Activated naive CD8-positive, alpha-beta T cell treated with anti-CD3 and anti-CD28 coated beads for 36 hours (primary cell): ENCODE measurements at places on chromosomes 1 and 21.

DNA sequence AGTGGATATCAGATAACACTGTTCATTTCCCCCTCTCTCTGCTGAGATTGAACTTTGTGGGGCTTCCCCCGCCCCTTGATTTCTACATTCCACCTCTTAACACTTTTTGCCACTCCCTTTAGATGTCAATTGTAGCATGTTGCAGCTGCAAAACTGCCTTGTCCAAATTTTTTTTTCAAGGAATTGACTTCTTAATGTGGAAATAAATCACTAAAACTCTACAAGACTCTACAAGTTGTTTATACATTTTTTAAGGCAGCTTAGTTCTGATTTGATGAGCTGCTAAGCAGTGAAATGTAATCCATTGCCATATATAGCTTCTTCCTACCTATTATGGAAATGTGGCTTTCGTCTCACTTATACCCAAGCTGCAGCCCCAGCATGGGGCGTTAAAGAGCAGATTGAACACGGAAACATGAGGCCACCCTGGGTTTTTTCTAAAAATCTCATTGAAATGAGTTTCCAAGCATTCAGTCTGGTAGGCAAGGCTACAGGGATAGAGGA lies 132.2 kb downstream of the SYT2 start:
- H3K4me3 ChIP-seq: no peak overlapping the region
- H3K4me1 ChIP-seq: no peaks in the 10 kb centered on the region
- H3K36me3 ChIP-seq: peaks cover 6% of the 10 kb centered on the region
- H3K27me3 ChIP-seq: no peaks in the 10 kb centered on the region
- DNase-seq: no peak

GRCh38 chr1:42983253-42983652 lies 24.6 kb upstream of the SLC2A1 start:
- no peaks in the 10 kb centered on the region for H3K4me1 ChIP-seq
- H3K27ac ChIP-seq: no peak overlapping the region
- H3K27me3 ChIP-seq: no peaks in the 10 kb centered on the region
- no peaks in the 10 kb centered on the region for H3K36me3 ChIP-seq
- no peak for DNase-seq

DNA sequence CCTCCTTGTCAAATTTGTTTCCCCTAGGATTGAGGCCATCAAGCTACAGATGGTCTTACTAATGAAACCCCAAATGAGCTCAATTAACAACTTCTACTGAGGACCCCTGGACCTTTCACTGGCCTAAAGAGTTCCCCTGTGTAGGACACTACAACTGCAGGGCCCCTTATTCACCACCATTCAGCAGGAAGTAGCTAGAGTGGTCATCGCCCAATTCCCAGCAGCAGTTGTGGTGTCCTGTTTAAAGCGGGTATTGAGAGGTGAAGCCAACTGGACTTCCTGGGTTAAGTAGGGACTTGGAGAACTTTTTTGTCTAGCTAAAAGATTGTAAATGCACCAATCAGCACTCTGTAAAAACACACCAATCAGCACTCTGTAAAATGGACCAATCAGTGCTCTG lies 1466.9 kb downstream of the KCNT2 start:
- H3K4me1 ChIP-seq: no peaks in the 10 kb centered on the region
- DNase-seq: no peak
- H3K27ac ChIP-seq: no peak overlapping the region
- no peak overlapping the region for H3K4me3 ChIP-seq
- no peaks in the 10 kb centered on the region for H3K27me3 ChIP-seq
- no peaks in the 10 kb centered on the region for H3K36me3 ChIP-seq

DNA sequence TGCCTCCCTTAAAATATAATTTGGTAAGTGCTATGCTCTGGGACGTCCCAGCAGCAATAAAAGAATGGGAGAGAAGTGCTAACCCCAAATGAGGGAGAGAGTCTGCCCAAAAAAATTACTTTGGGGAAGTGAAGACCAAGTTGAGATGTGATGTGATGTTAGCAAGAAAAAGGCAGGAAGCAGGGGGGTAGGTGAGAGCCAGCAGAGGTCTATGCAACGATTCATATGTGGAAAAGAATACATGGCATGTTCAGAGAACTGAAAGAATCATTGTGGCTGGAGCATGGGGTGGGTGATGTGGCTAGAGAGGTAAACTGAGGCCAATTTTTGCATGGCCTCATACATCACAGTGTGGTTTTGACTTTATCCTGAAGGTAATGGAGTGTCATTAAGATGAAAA lies 5.6 kb upstream of the CTPS1 start:
- H3K4me1 ChIP-seq: peaks cover 11% of the 10 kb centered on the region
- no peak overlapping the region for H3K4me3 ChIP-seq
- peaks cover 5% of the 10 kb centered on the region for H3K36me3 ChIP-seq

DNA sequence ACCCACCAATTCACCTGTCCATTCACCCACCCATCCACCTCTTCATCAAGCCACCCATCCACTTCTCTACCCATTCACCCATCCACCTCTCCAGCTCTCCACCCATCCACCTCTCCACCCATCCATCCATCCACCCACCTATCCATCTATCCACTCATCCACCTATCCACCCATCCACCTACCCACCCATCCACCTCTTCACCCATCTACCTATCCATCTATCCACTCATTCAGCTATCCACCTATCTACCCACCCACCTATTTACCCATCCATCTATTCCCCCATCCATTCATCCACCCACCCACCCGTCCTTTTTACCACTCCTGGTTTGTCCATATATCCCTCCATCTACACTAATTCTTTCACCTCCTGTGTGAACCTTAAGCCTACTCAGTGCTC lies 105.7 kb downstream of the ACTL8 start:
- no peaks in the 10 kb centered on the region for H3K36me3 ChIP-seq
- no peak overlapping the region for H3K27ac ChIP-seq
- H3K27me3 ChIP-seq: peaks cover 12% of the 10 kb centered on the region
- no peak for DNase-seq
- no peak overlapping the region for H3K4me3 ChIP-seq

GRCh38 chr1:162498496-162498810 lies 835 bp downstream of the UHMK1 start:
- H3K36me3 ChIP-seq: peaks cover 8% of the 10 kb centered on the region
- peaks cover 32% of the 10 kb centered on the region for H3K4me1 ChIP-seq
- no peaks in the 10 kb centered on the region for H3K27me3 ChIP-seq
- H3K27ac ChIP-seq: peak overlapping the region; percentile 94

GRCh38 chr1:244802556-244803239 lies 32.8 kb upstream of the COX20 start:
- H3K4me3 ChIP-seq: no peak overlapping the region
- no peaks in the 10 kb centered on the region for H3K36me3 ChIP-seq
- no peak overlapping the region for H3K27ac ChIP-seq
- no peaks in the 10 kb centered on the region for H3K27me3 ChIP-seq
- H3K4me1 ChIP-seq: peaks cover 4% of the 10 kb centered on the region

GRCh38 chr1:204723131-204723787 lies 37.7 kb upstream of the LRRN2 start:
- H3K4me3 ChIP-seq: no peak overlapping the region
- H3K36me3 ChIP-seq: no peaks in the 10 kb centered on the region
- no peaks in the 10 kb centered on the region for H3K27me3 ChIP-seq
- H3K4me1 ChIP-seq: no peaks in the 10 kb centered on the region

- peaks cover 48% of the 10 kb centered on the region for H3K27me3 ChIP-seq
- no peak for DNase-seq
- H3K4me3 ChIP-seq: no peak overlapping the region
These were observed 2.4 kb upstream of the FAM110D start for GRCh38 chr1:26156285-26157038.

- no peaks in the 10 kb centered on the region for H3K4me1 ChIP-seq
- no peak overlapping the region for H3K27ac ChIP-seq
- H3K4me3 ChIP-seq: no peak overlapping the region
- peaks cover 8% of the 10 kb centered on the region for H3K27me3 ChIP-seq
- H3K36me3 ChIP-seq: no peaks in the 10 kb centered on the region
- DNase-seq: no peak
These were observed 25.6 kb upstream of the POGK start for GRCh38 chr1:166813508-166814223.

DNA sequence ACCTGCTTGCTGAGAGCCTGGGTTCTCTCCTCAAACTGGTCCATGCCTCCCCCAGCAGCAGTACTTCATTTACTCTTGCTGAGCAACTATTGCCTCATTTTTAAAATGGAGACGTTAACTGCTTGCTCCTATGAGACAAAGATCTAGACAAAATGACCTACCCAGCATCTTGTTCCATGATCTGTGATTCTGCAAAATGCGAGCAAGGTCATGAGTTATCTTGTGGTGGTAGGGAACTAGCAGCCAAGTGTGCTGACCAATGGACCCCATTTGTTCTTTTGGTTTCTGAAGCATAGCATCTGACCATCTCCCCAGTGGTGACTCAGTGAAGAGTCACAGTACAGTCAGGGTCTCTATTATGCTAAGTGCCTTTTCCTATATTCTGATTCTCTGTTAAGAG lies 40.4 kb downstream of the TBX15 start:
- H3K27me3 ChIP-seq: no peaks in the 10 kb centered on the region
- DNase-seq: no peak
- H3K27ac ChIP-seq: no peak overlapping the region
- no peaks in the 10 kb centered on the region for H3K4me1 ChIP-seq

GRCh38 chr1:117610036-117610435 lies 4.2 kb downstream of the TENT5C start:
- no peaks in the 10 kb centered on the region for H3K36me3 ChIP-seq
- no peak overlapping the region for H3K4me3 ChIP-seq
- peaks cover 29% of the 10 kb centered on the region for H3K4me1 ChIP-seq
- peaks cover 40% of the 10 kb centered on the region for H3K27me3 ChIP-seq

DNA sequence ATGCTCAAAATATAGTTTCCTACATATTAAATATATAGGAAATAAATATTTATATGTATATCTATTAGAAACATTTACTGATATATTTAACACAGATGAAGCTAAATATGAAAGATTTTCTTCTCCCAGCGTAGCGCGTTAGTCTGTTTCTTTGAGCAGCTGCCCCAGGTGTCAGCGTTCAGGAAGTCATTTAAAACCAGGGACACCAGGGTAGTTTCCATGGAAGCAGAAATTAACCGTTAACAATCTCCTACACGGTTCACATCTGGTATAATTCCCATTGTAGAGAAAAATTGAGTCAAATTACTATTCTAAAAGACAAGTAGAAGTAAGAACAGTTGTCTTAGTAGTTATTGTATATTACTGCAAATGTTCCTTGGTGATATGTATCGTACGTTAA lies 1443.7 kb downstream of the MRPL39 start:
- no peaks in the 10 kb centered on the region for H3K4me1 ChIP-seq
- no peaks in the 10 kb centered on the region for H3K36me3 ChIP-seq
- no peak overlapping the region for H3K27ac ChIP-seq
- DNase-seq: no peak
- H3K4me3 ChIP-seq: no peak overlapping the region

DNA sequence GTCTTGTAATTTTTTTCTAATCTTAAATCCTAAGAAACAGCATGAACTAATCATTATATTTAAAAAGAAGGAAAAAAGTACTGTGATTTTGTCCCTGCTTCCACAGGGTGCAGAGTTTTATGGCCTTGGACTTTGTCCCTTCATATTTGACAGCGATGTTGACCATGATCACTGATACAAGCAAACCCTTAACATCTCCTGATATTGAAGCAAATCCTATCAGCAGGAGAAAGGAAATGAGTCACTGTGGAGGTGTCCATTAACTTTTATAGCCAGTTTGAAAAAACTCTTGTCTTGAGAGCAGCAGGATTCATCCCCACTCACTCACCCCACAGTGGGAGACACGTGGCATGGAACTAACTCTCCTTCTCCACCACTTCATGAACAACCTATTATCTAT lies 5.1 kb upstream of the REG4 start:
- H3K4me3 ChIP-seq: no peak overlapping the region
- H3K36me3 ChIP-seq: no peaks in the 10 kb centered on the region
- H3K27ac ChIP-seq: no peak overlapping the region
- DNase-seq: no peak
- peaks cover 3% of the 10 kb centered on the region for H3K4me1 ChIP-seq

- H3K27me3 ChIP-seq: peaks cover 15% of the 10 kb centered on the region
- no peak for DNase-seq
- no peaks in the 10 kb centered on the region for H3K36me3 ChIP-seq
- H3K4me3 ChIP-seq: no peak overlapping the region
These were observed 124.8 kb downstream of the CLEC20A start for GRCh38 chr1:178371933-178372388.

DNA sequence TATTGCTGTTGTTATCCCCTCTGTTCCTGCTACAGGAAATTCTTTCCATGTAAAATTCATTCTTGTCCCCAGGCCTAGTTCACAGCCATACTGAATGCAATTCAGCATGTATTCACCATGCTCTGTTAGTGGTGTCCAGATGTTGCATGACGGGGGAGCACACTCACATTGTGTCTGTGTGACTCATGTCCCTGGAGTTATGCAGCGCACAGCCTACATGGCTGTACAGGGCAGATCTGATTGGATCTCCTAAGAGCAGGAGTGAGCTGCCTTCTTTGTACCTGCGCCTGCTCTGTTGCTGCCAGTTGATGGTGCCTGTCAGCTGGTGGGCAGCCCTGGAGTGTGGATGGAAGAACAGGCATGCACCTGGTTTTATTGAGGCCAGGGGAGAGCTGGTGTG lies 17.6 kb downstream of the HTR6 start:
- peaks cover 1% of the 10 kb centered on the region for H3K4me1 ChIP-seq
- no peak overlapping the region for H3K4me3 ChIP-seq
- H3K27ac ChIP-seq: no peak overlapping the region
- DNase-seq: no peak

- DNase-seq: no peak
- peaks cover 1% of the 10 kb centered on the region for H3K36me3 ChIP-seq
- no peaks in the 10 kb centered on the region for H3K27me3 ChIP-seq
- H3K27ac ChIP-seq: no peak overlapping the region
These were observed 25.2 kb downstream of the CCN1 start for GRCh38 chr1:85605484-85606413.

- no peak for DNase-seq
- no peak overlapping the region for H3K27ac ChIP-seq
- H3K27me3 ChIP-seq: peaks cover 62% of the 10 kb centered on the region
- no peak overlapping the region for H3K4me3 ChIP-seq
- no peaks in the 10 kb centered on the region for H3K36me3 ChIP-seq
- peaks cover 8% of the 10 kb centered on the region for H3K4me1 ChIP-seq
These were observed 16.4 kb downstream of the EPHA10 start for GRCh38 chr1:37748565-37748964.

- no peak overlapping the region for H3K27ac ChIP-seq
- H3K4me3 ChIP-seq: no peak overlapping the region
- H3K4me1 ChIP-seq: no peaks in the 10 kb centered on the region
These were observed 284.4 kb downstream of the SETD4 start for GRCh38 chr21:35775778-35776544.
